ENCODE measurements at places on chromosomes 2 and 18.

DNA sequence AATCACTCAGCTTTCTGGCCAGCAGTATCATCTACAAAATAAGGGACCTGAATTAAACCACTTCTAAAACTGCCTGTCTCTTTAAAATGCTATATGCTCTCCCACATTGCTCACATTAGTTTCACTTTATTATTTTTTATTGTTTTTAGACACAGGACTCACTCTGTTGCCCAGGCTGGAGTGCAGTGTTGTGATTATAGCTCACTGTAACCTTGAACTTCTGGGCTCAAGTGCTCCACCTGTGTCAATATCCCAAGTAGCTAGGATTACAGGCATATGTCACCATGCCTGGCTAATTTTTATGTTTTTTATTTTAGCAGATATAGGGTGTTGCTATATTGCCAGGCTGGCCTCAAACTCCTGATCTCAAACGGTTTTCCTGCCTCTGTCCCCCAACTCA is 591.3 kb upstream of the ZNF804A start:
- DNase-seq: no peak

DNA sequence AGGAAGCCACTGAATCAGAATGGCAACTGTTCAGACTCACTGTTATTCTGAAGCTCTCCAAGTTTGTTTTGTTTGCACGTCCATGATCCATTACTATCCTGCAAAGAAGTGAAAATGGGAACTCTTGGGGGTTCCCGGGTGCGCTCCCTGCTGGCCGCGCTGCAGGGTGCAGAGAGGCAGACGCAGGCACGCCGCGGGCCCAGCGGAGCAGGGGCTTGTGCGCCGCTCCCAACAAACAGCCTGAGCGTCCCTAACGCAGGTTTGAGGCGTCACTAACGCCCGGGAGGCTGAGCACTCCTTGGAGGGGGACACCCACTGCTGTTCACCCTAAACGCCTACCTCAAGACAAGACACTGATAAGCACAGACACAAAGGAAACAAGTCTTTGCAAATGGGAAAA is 14.3 kb upstream of the PIEZO2 start:
- no peak for DNase-seq

DNA sequence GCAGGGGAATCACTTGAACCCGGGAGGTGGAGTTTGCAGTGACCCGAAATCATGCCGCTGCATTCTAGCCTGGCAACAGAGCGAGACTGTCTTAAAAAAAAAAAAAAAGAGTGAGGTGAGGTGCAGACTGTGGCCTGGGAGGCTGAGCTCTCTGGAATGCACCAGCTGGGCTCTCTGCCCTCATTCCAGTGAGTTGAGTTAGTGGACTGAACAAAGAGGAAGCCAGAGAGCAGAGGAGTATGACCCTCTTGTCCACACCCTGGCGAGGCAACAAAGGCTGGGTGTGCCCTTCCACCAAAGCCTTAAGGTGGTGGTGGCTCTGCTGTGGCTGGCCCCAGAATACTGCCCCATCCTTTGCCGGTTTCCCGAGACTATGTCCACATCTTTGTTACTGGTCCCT is 71.3 kb upstream of the ACKR3 start:
- DNase-seq: no peak

GRCh38 chr2:210250622-210251021 is 25.4 kb upstream of the ACADL start:
- no peak for DNase-seq

GRCh38 chr2:26314243-26314642 is 31.7 kb upstream of the SELENOI start:
- DNase-seq: no peak

- DNase-seq: no peak
Observed at GRCh38 chr2:54377451-54377850, 78.7 kb upstream of the SPTBN1 start.

DNA sequence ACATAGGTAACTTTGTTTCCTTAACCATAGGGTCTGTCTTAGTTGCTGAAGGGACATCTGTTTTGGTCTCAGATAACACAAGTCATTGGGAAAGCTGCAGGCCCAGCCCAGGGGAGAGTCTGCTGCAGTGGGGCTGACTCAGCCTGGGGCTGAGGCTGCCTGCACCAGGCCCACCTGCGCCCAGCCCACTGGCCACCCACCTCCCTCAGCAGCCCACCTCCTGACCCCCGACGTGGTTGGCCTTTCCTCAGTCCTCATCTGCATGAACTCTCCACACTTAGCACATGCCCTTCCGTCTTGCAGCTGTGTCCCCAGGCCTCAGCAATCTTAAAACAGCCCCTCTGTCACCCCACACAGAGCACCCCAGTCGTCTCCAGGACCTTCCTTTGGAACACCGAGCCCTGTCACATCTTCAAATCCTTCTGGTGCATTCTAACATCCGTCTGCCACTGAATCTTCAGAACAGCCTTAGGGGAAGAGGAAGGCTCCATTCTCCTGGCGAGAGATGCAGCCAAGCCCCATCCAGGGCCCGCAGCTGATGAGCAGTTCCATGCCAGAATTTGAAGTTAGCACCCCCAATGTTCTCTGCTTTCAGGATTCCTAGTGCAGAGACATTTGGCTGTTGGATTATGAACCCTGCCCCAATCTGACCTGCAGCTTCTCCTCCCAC is 231.4 kb downstream of the SEPTIN10 start:
- peak; percentile 45 for DNase-seq

GRCh38 chr2:164735309-164735919 is 106.2 kb downstream of the COBLL1 start:
- DNase-seq: no peak

- DNase-seq: no peak
Observed at GRCh38 chr2:30162806-30163205, 16.0 kb downstream of the YPEL5 start.

DNA sequence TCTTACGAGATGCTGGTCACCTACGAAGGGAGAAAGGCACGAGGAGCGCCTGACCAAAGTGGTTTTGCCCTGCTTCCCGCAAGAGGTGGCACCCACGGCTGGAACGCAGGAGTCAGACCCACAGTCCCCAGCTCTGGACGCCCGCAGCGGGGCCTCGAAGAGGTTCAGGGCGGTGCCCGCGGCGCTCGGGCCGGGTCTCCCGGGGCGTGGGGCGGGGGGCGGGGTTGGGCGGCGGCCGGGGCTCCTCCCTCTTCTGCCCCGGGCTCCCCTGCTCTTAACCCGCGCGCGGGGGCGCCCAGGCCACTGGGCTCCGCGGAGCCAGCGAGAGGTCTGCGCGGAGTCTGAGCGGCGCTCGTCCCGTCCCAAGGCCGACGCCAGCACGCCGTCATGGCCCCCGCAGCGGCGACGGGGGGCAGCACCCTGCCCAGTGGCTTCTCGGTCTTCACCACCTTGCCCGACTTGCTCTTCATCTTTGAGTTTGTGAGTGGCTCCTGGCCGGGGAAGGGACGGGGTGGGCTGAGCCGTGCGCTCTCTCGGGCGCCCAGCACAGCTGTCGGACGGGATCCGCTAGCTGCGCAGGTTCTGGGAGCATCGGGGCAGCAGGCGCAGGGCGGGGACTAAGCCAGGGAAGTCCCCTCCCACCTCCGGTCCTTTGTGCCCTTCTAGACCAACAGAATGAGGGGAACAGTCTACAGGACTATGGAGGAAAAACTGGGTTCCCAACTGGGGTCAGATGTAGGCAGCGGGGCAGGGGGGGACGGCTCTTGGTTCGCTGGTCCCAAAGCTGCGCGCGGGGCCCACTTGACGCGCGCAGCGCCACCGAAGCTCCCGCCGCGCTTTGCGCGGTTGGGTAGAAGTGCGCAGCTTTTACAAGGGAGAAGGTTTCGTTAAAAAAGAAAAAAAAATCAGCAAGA is at the start of gene MAL:
Gene MAL, plus strand, starts transcription at position 303 of the 914 bp plus-strand sequence. Its CDS starts 85 bp downstream, at position 388.
- no peak for DNase-seq

DNA sequence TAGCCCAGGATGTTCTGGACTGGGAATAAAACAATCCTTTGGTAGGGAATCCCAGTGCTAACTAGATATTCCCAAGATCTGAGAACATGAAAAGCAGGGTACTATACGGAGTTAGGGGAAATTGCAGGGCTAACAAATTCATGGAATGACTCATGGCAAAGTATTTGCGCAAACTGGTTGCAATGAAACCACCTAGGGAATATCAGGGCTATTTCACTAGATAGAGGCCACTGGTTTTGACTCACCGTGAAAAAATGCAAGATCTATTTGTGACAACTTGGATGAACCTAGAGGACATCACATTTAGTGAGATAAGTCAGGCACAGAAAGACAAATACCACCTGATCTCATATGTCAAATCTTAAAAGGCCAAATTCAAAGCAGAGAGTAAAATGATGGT is 233.3 kb downstream of the MBD2 start:
- DNase-seq: no peak

- no peak for DNase-seq
Observed at GRCh38 chr2:58497168-58497567, 256.0 kb upstream of the FANCL start.

- DNase-seq: no peak
Observed at GRCh38 chr2:234258562-234259141, 208.2 kb downstream of the SPP2 start.

- DNase-seq: no peak
Observed at GRCh38 chr18:74116633-74117554, 30.7 kb downstream of the FBXO15 start.

DNA sequence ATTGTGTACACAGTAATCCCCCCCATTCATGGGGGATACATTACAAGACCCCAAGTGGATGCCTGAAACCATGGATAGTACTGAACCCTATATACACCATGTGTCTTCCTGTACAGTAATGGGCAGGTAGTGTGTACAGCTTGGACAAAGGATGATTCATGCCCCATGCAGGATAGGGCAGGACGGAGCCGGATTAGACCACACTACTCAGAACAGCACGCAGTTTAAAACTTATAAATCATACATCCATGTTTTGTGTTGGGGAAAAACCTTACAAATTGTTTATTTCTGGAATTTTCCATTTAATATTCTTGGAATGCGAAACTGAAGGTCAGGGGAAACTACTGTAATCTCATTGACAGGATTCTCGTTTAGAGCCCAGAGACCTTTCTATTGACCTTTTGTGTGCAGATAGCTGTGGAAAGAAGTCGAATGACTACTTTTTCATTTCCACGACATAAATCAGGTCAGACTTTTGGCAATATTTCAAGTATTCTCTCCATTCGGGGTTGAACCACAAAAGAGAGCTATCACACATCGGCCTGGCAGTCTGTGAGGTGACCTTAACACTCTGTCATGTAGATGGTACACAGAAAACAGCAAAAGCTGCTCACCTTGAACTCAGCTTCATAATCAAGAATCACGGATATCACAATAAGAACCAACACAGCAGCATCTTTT is 9.9 kb upstream of the YPEL5 start:
- DNase-seq: no peak

DNA sequence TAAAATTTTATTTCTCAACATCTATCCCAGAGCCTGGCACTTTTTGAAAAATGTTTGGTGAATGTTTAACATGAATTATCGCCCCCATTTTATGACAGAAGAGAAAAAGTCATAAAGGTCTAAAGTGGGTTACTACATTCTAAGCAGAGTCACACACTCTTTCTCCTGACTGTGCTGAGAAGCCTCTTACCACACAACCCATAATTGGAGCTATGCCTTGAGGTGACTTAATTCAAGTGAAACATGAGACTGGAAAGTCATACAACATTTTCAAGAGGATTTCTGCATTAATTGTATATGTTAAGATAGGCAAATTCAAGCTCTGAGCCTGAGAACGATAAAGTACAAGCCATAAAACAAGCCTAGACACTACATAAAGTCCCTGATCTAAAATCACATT is 3.1 kb upstream of the DSEL start:
- DNase-seq: no peak

DNA sequence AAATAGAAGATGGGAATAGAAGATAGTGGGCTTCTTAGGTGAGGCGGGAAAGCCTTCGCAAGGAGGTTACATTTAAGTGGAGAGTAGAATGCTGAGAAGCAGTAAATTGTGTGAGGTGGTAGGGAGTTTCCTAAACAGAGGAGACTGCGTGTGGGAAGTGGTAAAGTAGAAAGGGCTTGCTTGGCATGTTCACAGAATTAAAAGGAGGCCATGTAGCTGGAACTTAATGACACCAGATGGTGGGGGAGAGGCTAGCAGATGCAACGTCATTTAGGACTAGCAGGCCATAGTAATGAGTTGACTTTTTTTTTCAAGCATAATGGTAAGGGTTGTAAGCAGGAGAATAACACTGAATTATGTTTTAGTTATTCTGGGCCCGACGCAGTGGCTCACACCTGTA is 13.0 kb upstream of the RTN4 start:
- DNase-seq: no peak

DNA sequence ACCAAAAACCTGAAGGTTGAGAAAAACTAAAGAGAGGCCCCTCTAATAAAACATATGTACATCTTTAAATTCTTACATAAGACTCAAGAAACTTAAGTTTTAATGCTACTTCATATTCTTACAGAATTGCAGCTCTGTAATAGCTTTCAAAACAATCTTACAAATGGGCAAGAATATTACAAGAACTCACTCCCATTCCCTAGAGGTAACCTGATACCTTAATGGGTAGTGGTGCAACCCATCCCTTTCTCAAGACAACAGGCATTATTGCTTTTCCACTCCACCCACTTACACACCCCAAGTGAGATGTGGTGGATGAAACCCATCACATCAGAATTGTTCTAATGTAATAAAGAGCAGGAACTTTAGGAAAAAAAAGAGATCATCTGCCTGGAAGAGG is 103.7 kb downstream of the RBMS1 start:
- DNase-seq: no peak

All from tibial artery (tissue), 4 donors.